ENCODE measurements at places on chromosomes 1 and 21.

DNA sequence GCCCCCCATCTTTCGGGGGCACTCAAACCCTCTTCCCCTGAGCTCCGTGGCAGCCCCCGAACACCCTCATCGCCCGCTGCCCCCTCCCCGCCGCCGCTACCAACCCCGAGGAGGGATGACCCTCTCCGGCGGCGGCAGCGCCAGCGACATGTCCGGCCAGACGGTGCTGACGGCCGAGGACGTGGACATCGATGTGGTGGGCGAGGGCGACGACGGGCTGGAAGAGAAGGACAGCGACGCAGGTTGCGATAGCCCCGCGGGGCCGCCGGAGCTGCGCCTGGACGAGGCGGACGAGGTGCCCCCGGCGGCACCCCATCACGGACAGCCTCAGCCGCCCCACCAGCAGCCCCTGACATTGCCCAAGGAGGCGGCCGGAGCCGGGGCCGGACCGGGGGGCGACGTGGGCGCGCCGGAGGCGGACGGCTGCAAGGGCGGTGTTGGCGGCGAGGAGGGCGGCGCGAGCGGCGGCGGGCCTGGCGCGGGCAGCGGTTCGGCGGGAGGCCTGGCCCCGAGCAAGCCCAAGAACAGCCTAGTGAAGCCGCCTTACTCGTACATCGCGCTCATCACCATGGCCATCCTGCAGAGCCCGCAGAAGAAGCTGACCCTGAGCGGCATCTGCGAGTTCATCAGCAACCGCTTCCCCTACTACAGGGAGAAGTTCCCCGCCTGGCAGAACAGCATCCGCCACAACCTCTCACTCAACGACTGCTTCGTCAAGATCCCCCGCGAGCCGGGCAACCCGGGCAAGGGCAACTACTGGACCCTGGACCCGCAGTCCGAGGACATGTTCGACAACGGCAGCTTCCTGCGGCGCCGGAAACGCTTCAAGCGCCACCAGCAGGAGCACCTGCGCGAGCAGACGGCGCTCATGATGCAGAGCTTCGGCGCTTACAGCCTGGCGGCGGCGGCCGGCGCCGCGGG, 837 bp downstream of the FOXD3 start:
- DNase-seq: peak; percentile 55

DNA sequence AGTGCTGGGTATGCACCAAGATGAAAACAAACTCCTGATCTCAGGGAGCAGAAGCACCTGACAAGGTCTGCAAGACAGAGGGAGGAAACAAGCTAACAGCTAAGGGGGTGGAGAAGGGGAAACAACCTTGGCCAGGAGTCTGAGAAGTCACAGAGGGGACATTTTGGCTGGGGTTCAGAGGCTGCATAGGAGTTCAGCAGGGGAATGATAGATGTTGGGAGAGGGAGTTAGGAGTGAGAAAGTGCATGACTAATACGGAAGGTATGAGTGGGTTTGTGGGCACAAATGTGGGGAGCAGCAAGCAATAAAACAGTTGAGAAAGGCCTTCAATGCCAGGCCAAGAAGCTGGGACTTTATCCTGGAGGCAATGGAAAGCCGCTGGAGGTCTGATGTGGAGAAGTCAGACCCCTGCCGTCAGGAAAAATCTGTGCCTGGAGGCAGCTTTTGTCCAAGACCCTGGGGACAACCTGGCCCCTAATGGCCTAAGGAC, 16.4 kb downstream of the EPHA2 start:
- no peak for DNase-seq

DNA sequence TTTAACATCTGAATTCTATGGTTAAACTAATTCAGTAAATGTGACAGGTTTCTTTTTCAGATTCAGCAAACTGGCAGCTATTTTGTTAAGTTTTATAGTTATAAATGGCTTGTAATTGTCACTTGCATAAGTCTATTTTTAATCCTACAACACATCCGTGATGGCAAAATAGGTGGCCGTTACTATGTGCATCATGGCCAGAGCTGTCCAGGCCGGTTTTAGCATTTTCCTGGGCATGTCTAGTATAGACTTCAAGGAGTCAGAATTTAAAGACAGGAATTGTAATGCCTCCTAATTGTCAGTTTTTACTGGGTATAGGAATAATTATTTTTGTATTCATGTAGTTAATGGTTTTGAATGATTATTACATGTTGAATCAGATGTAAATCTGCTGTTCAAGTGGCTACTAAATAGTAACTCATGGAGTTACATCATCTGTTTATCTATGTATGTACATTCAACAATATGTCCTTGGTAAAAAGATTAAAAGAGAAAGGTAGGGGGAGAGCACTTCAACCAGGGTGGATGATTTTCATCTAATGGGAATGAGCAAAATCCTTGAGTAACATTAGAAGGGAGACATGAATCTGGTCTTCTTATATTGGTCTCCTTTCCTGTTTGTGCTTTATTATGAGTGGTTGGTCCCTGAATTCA, 3.2 kb upstream of the B3GALT2 start:
- DNase-seq: no peak

DNA sequence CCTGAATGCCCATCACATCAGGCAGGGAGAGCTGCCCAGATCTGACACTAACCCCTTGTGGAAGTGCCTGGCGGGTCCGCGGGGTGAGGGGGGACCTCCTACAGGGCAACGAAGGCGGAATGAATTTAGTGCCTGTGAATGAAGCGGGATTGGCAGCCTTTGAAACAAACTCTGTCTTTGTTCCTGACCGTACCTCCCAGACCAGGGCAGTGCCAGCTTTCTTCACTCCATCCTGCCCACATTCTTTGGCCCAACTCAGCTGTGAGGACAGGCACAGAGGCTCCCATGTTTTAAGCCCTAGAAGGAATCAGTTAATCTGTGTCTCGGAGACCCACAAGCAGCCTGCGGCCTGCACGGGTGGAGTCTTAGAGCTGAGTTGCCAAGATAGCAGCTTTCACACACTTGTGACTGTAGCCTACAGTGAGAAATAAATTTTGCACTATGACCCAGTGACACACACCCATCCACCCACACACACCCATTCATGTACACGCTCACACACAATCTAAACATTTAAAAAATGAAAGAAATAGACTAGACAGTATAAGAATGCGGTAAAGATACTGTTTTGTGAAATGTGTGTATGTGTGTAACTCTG, 60.1 kb upstream of the USP24 start:
- no peak for DNase-seq

GRCh38 chr1:90722874-90723589, 5.9 kb upstream of the BARHL2 start:
- DNase-seq: peak; percentile 23

- DNase-seq: no peak
Observed at GRCh38 chr1:201686714-201687455, 142.1 kb upstream of the IPO9 start.

- DNase-seq: peak; percentile 34
Observed at GRCh38 chr1:89451011-89451410, 73.6 kb upstream of the LRRC8B start.

- DNase-seq: no peak
Observed at GRCh38 chr1:167516404-167517388, 1.6 kb downstream of the CD247 start.

GRCh38 chr1:94178901-94179300, 58.0 kb upstream of the ABCA4 start:
- no peak for DNase-seq

DNA sequence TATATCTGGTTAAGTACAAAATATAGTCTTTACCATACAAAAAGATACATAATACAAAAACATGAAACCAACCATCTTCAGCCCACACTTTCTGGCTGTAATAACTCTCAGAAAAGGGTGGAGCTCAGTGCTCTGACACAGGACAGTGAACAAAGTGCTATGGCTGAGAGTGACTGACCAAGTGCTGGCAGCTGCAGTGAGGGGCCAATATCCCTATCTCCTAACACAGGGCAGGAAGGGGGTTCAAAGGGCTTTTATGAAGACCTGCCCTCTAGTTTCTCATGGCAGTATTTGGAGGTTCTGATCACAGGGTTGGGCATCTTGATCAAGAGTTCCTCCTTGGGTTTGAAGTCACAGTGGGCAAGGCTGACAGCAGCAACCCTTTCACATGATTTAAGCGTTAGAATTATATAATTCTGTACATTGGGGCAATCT, 3.9 kb downstream of the TXNIP start:
- no peak for DNase-seq

DNA sequence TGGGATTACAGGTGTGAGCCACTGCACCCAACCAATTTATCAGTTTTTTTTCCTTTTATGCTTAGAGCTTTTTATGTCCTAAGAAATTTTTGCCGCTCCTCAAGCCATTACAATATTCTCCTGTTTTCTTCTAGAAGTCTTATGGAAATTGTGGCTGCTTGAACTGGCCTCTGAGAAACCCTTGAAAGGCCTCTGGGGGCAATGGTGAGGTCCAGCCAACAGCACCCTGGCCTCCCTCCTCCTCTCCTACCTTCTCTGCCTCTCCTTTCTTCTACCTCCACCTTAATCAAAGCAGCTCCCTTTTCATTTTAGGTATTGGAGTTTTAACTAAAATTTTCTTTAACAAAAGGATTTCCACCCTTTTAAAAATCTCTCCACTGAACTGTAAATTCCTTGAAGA, 24.5 kb upstream of the RGS16 start:
- DNase-seq: no peak

- DNase-seq: no peak
Observed at GRCh38 chr1:214898718-214899117, 183.8 kb upstream of the KCNK2 start.

- DNase-seq: no peak
Observed at GRCh38 chr1:117663156-117663902, 57.5 kb downstream of the TENT5C start.

- DNase-seq: no peak
Observed at GRCh38 chr1:210361665-210362064, 33.0 kb downstream of the HHAT start.

- DNase-seq: no peak
Observed at GRCh38 chr1:15709226-15709625, 25.1 kb downstream of the PLEKHM2 start.

DNA sequence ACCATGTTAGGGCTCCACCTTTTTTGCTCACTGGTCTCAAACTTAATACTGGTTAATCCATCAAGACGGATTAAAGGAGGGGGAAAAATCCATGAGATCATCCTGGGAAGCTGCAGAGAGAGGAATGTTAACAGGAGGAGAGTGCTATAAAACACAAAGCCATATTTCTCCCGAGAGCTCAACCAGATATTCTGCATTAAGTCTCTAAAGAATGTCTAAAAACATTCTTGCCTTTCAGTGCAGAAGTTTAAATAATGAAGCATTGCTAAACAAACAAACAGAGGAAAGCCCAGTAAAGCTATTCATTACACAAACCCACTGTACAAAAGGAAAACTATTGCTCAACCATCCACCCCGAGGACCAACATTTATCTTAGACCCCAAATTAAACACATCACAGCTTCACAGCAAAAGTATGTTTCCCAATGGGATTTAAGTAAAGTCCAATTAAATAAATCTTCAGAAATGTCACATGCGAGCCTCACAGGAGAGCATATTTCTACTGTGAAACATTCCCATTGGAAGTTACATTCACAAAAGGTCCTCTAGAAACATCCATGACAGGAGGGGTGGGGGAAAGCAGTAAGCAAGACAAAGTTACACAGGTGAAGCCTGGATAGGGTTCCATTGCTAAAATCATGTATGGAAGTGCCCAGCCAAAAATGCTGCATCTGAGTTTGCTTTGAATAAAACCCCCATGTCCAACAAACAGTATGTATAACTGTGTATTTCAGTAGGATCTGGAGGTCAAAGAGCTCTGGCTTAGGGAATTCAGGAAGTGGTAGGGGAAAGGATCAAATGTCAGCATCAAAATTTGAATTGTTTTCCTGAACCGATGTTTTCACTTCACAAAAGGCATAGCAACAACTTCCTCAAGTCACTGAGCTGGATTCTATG, 23.3 kb downstream of the DUSP10 start:
- DNase-seq: no peak

DNA sequence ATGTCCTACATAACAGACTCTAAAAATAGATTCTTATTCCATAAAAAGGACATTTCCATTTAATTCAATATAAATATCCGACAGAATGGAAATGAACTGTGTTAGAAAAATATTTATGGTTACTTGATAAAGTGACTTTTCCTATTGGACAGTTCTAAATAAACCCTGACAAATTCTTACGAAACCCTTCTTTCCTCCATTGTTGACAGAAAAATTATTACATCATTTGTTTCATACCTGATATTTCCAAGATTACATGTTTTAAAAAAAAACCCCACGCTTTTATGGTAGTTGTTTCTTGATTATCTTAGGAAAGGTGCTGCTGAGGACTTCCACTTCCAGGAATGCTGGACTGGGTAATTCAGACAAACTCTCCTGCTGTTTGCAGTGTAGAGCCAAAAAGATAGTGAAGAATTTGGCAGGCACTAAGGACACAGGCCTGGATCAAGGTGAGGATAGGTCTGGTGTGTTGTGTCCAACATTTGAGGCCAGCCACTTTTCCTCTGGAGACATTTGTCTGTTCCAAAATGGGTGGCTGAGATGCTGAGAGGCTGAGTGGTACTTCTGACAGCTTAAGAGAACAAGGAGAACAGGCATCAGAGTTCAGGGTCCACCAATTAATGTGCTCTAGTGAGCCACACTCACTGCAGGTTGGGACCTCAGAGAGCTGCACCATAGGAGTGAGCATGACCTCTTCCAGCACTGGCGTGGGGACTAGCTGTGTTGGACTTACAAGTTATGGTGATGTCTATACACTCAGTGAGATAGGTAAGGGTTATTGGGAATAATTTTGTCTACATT, 7.0 kb upstream of the C1orf116 start:
- no peak for DNase-seq

DNA sequence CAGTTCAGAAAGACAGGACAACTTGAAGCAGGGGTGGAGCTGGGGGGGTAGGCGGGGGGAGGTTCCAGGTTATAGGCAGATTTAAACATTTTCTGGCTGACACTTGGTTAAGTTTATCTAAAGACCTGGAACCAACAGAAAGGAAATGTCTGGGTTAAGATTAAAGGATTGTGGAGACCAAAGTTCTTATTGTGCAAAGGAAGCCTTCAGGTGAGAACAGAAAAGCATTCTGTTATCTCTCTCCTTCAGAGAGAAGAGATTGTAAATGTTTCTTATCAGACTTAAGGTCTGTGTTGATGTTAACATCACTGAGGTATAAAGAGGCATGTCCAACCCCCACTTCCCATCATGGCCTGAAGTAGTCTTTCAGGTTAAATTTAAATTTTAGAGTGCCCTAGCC, 3.7 kb upstream of the ACADM start:
- no peak for DNase-seq

GRCh38 chr1:222739465-222739864, 2.5 kb downstream of the FAM177B start:
- no peak for DNase-seq
